ENCODE measurements at places on chromosomes 2 and 18. TPM values are rescaled to one million over a fixed set of nuclear protein-coding genes. Genes with fewer than 3 reads are reported as not detected.

Gene PLCD4
- total RNA-seq = 0.76 TPM

Gene COLEC11
- not detected for total RNA-seq

Gene DHRS9
- total RNA-seq = 1.9 TPM

Gene EVX2
- not detected for total RNA-seq

Gene ALPP
- total RNA-seq = not detected

Gene ECEL1
- total RNA-seq = not detected

Gene MLPH
- total RNA-seq = 13.3 TPM

Gene CDCA7
- 5.4 TPM for total RNA-seq

Gene FAM237A
- not detected for total RNA-seq

Gene CNOT9
- 37.5 TPM for total RNA-seq

Gene CXCR1
- total RNA-seq = not detected

Gene STARD6
- total RNA-seq = not detected

Gene SERPINB13
- 15.2 TPM for total RNA-seq

Gene LONRF2
- total RNA-seq = 1.3 TPM

Gene PFN4
- 0.65 TPM for total RNA-seq

Gene BOLL
- not detected for total RNA-seq

Gene SLC19A3
- total RNA-seq = 2.1 TPM

Gene SLC9A4
- 2.7 TPM for total RNA-seq

Gene SGPP2
- 56.9 TPM for total RNA-seq

Gene ANKRD12
- total RNA-seq = 54.4 TPM

Gene PROC
- total RNA-seq = not detected

Gene RAB17
- total RNA-seq = 2.0 TPM

Gene SP9
- 1.7 TPM for total RNA-seq

Gene PPM1B
- total RNA-seq = 38.4 TPM

Gene AOX1
- 67.5 TPM for total RNA-seq

Gene TYMS
- 0.57 TPM for total RNA-seq

Gene STAT4
- 4.3 TPM for total RNA-seq

Gene CASP10
- 4.1 TPM for total RNA-seq

Gene TNFAIP6
- 1.4 TPM for total RNA-seq

Gene FAM124B
- total RNA-seq = 3.1 TPM

Gene FAM98A
- 21.2 TPM for total RNA-seq

Gene CCDC141
- total RNA-seq = 0.71 TPM

Gene COL3A1
- total RNA-seq = 21.8 TPM

Gene ALK
- total RNA-seq = not detected

Gene AGXT
- not detected for total RNA-seq

Gene PSMA8
- not detected for total RNA-seq

Data from lower leg skin (tissue), 4 donors.